ENCODE measurements at places on chromosomes 3 and 15. TPM values are rescaled to one million over a fixed set of nuclear protein-coding genes. Genes with fewer than 3 reads are reported as not detected.

Gene C3orf85
- 18.8 TPM for total RNA-seq

- no peak overlapping the region for H3K27ac ChIP-seq
- no peak for DNase-seq
- no peaks in the 10 kb centered on the region for H3K4me1 ChIP-seq
- no peaks in the 10 kb centered on the region for H3K27me3 ChIP-seq
- peaks cover 28% of the 10 kb centered on the region for H3K36me3 ChIP-seq
Observed at GRCh38 chr15:40984406-40984805, 31.1 kb downstream of the CHAC1 start.

DNA sequence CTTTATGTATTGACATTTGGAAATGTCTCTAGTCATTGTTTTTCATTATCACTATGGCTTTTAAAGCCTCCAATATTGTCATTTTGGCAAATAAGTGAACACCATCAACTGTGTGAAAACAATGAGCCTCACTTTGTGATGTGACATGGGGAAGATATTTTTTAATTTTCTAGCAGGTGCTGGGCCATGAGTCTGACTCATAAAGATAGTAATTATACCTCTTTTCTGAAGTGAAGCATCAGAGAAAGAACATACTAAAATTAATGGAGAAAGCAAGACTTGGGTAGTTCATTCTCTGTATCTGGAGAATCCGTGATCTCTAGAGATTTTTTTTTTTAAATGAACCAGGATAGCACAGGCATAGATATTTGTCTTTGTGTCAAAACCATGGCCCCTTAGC, 100.8 kb downstream of the CCNL1 start:
- H3K4me3 ChIP-seq, result no peak overlapping the region
- no peak for DNase-seq
- no peaks in the 10 kb centered on the region for H3K36me3 ChIP-seq
- no peaks in the 10 kb centered on the region for H3K27me3 ChIP-seq
- no peak overlapping the region for H3K27ac ChIP-seq

GRCh38 chr3:40254891-40255290, 54.6 kb upstream of the EIF1B start:
- H3K27me3 ChIP-seq, result no peaks in the 10 kb centered on the region
- no peak overlapping the region for H3K27ac ChIP-seq
- H3K4me1 ChIP-seq, result no peaks in the 10 kb centered on the region
